PC-3 (cell line): ENCODE measurements at places on chromosomes 3 and 15.

GRCh38 chr15:100033140-100033857 lies 300.1 kb upstream of the LYSMD4 start:
- no peaks in the 10 kb centered on the region for H3K36me3 ChIP-seq
- H3K4me3 ChIP-seq: no peak overlapping the region
- peak; percentile 3 for DNase-seq
- H3K27me3 ChIP-seq: no peaks in the 10 kb centered on the region
- H3K4me1 ChIP-seq: peaks cover 10% of the 10 kb centered on the region; the same call in 1 of the 2 replicates

GRCh38 chr3:71621825-71622537 lies 38.5 kb upstream of the FOXP1 start:
- no peaks in the 10 kb centered on the region for H3K36me3 ChIP-seq
- no peaks in the 10 kb centered on the region for H3K27me3 ChIP-seq
- no peak overlapping the region for H3K27ac ChIP-seq
- DNase-seq: peak; percentile 52

GRCh38 chr3:61236556-61236955 lies 14.7 kb downstream of the FHIT start:
- H3K36me3 ChIP-seq: no peaks in the 10 kb centered on the region
- no peak overlapping the region for H3K27ac ChIP-seq
- no peaks in the 10 kb centered on the region for H3K4me1 ChIP-seq
- DNase-seq: no peak
- no peak overlapping the region for H3K4me3 ChIP-seq
- H3K27me3 ChIP-seq: no peaks in the 10 kb centered on the region

- DNase-seq: no peak
- H3K4me3 ChIP-seq: no peak overlapping the region
- H3K27me3 ChIP-seq: no peaks in the 10 kb centered on the region
- H3K36me3 ChIP-seq: no peaks in the 10 kb centered on the region
- no peak overlapping the region for H3K27ac ChIP-seq
Observed at GRCh38 chr3:46552538-46552937, 13.6 kb downstream of the LRRC2 start.

DNA sequence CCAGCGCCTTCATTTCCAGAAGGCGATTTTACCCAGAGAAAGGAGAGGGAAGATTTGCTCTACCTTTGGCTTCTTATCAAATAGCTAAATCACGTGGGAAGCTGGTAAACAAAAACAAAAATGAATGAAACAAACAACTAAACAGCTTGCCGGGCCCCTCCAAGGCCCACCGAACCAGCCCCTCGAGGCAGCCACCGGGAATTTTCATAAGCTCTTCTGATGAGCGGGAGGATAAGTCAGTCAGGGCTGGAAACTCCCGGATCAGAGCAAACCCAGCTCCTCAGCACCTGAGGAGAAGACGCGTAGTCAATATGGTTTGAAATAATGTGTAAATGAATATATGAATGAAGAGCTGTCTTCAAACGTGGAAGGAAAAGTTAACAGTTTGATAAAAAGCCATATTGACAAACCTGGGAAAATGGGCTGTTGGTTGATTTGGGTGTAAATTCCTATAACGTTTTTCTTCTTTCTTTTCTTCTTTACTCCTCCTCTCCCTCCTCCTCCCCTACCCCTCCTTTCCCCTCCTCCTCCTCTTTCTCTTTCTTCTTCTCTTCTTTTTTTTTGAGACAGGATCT lies 10.7 kb downstream of the RPLP1 start:
- H3K27ac ChIP-seq: peak overlapping the region; percentile 65
- H3K4me1 ChIP-seq: peaks cover 46% of the 10 kb centered on the region
- peak overlapping the region; percentile 72 for H3K4me3 ChIP-seq
- no peaks in the 10 kb centered on the region for H3K27me3 ChIP-seq
- H3K36me3 ChIP-seq: no peaks in the 10 kb centered on the region

DNA sequence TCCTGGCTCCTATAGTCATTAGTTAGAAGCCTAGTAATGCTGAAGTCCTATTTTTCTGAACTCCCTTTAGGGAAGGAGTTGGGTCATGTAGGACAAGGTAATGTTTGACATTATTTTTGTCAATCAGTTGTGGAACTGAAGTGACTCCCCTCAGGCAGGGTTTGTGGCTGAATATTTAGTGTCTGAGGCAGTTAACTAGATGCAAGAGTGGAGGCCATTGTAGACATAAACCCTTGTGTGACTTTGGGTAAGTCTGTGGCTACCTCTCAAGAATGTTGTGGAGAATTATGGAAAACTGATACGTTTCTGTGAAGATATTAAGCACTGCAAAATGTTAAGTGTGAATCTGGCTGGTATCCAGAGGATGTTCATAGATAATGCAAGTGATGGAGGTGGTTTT lies 125.2 kb upstream of the PHLDB2 start:
- no peak overlapping the region for H3K27ac ChIP-seq
- H3K4me1 ChIP-seq: peaks cover 68% of the 10 kb centered on the region
- H3K4me3 ChIP-seq: no peak overlapping the region
- DNase-seq: no peak

DNA sequence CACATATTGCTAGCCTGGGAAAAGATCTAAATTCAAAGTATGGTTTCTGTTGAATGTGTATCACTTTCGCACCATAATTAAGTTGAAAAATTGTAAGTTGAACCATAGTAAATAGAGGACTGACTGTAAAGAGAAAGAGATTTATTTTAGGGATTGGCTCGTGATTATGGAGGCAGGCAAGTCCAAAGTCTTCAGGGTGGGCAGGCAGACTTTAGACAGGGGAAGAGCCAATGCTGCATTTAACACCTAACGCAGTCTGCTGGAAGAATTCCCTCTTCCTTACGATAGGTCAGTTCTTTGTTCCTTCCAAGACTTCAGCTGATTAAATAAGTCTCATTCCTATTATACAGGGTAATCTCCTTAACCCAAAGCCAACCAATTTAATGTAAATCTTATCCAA lies 15.8 kb downstream of the C3orf85 start:
- H3K4me3 ChIP-seq: no peak overlapping the region
- H3K36me3 ChIP-seq: no peaks in the 10 kb centered on the region
- H3K4me1 ChIP-seq: no peaks in the 10 kb centered on the region
- no peak overlapping the region for H3K27ac ChIP-seq
- no peak for DNase-seq

- no peaks in the 10 kb centered on the region for H3K27me3 ChIP-seq
- no peak for DNase-seq
- H3K4me3 ChIP-seq: 0 out of 2 replicates have a peak overlapping the region, but pooled peaks have one; percentile 9
- no peaks in the 10 kb centered on the region for H3K36me3 ChIP-seq
- peak overlapping the region; percentile 99 for H3K27ac ChIP-seq
Observed at GRCh38 chr3:67648229-67648628, 6.2 kb downstream of the SUCLG2 start.

GRCh38 chr15:65942436-65942835 lies 73.1 kb downstream of the RAB11A start:
- no peaks in the 10 kb centered on the region for H3K27me3 ChIP-seq
- H3K4me1 ChIP-seq: peaks cover 13% of the 10 kb centered on the region
- H3K27ac ChIP-seq: no peak overlapping the region
- no peak overlapping the region for H3K4me3 ChIP-seq
- no peaks in the 10 kb centered on the region for H3K36me3 ChIP-seq

DNA sequence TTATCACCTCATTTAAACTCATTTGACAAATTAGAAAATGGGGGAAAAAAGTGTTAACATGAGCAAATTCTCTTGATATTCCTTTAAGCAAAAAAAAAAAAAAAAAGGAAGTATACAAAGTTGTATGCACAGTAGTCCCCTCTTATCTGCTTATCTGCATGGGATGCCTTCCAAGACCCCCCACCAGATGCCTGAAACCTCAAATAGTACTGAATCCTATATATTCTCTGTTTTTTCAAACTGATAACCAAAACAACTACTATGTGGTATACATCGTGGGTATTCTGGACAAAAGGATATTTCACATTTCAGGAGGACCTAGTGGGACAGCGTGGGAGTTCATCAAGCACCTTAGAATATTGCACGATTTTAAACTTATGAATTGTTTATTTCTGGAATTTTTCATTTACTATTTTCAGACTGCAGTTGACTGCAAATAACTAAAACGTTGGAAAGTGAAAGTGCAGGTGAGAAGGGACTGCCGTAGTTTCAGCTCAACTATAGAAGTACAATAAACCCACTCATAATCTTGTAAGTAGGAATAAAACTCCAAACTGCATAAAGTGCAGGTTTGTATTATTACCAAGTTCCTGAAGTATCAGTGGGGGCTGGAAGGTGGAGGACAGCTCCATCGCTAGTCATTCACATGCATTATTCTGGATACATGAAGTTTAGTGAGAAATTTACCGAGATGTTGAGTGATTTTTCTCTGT lies 43.6 kb upstream of the PLCL2 start:
- peaks cover 20% of the 10 kb centered on the region for H3K4me1 ChIP-seq
- DNase-seq: no peak
- no peaks in the 10 kb centered on the region for H3K36me3 ChIP-seq
- no peak overlapping the region for H3K27ac ChIP-seq
- H3K27me3 ChIP-seq: no peaks in the 10 kb centered on the region

- no peaks in the 10 kb centered on the region for H3K4me1 ChIP-seq
- no peak overlapping the region for H3K27ac ChIP-seq
- no peak overlapping the region for H3K4me3 ChIP-seq
- H3K27me3 ChIP-seq: no peaks in the 10 kb centered on the region
Observed at GRCh38 chr3:94359996-94360395, 297.1 kb downstream of the NSUN3 start.

- no peaks in the 10 kb centered on the region for H3K4me1 ChIP-seq
- no peak for DNase-seq
- H3K27ac ChIP-seq: no peak overlapping the region
- H3K4me3 ChIP-seq: no peak overlapping the region
Observed at GRCh38 chr3:103126115-103126514, 691.3 kb downstream of the ZPLD1 start.
